ENCODE measurements at places on chromosomes 3 and 15.

DNA sequence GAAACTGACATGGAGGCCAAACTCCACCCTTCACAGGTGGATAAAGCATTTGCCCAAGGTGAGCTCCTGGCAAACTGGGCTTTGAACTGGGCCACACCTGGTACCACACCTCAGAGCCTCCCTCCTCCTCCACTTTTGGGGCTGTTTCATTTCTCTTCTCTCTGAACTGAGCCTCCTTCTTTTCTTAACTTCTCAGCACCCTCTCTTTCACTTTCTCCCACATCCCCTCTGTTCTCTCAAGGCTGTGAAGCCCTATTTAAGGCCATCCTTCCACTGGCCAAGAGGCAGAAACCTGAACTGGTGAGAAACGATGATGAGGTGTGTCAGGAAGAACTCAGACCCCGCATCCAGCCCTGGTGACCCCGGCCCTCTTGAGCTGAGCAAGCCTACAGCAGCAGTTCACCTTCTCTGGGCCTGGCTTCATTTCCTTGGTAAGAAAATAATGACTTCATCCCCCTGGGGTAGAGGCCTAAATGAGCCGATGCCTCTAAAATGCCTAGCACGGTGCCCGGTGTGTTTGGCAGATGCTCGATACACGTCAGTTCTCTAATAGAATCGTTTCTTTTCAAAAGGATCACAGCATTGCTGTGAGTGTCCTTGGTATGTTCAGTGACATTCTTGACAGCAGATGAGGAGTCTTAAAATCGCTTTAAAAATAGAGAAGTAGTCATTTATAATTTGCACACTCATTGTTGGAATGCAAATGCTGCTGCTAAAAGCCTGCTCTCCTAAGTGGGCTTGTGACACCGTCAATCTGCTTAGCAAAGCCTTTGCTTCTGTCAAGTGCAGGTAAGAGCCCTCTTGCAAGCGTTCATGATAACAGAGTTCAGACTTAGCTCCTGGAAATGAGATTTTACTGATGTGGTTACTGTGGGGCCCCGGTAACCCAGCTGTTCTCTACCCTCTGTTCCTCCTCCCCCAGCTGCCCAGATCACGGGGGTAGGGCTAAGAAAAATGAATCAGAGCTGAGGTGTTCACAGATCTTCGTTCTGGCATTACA is 97.7 kb upstream of the ATP2B2 start:
- DNase-seq: peak; percentile 96

GRCh38 chr3:64741341-64741740 is 53.5 kb upstream of the ADAMTS9 start:
- no peak for DNase-seq

- DNase-seq: no peak
Measured at GRCh38 chr3:4977001-4977852, 2.0 kb upstream of the BHLHE40 start.

DNA sequence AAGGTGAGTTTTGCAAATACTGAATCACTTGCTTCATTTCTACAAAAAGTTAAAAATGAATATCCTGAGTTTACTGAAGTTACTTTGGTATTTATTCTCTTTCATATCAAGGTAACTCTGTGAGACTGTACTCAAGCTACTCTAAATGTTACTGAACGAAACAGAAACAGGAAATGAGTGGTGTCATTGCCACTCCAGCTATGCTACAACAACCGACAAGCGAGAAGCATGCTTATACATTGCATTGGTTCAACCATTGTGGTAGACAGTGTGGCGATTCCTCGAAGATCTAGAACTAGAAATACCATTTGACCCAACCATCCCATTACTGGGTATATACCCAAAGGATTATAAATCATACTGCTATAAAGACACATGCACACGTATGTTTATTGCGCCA is 313.2 kb upstream of the THBS1 start:
- DNase-seq: no peak

GRCh38 chr3:13572926-13573623 is 24.1 kb downstream of the FBLN2 start:
- no peak for DNase-seq

DNA sequence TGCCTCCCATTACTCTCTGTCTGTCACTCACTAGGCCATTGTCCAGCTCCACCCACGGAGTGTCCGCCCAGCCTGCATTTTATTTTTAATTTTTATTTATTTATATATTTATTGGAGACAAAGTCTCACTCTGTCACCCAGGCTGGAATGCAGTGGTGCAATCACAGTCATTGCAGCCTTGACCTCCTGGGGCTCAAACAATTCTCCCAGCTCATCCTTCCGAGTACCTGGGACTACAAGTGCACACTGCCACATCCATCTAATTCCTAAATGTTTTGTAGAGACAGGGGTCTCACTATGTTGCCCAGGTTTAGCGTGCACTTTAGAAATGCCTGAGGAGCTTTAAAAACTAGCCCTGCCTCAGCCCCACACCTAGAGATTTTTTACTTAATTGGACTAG is 141.5 kb downstream of the LIPC start:
- DNase-seq: no peak

DNA sequence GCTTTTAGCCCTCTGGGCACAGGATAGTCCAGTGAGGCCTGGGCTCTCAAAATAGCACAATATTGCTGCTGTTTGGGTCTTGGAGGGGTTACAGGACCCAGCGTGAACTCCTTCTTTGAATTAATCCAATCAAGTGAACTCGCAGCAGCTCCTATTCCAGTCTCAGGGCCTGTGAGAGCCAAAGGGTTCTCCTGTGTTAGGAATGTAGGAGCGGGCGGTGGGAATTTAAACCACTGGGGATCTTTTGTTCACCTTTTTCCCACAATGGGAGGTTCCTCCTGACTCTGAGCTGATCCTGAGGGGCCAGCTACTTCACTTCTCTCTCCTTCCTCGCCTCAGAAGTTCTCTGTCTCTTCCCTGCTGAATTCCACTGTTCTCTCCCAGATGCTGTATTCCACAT is 504.0 kb downstream of the UNC13C start:
- no peak for DNase-seq

GRCh38 chr3:122063908-122064307 is 8.7 kb downstream of the CD86 start:
- DNase-seq: no peak

DNA sequence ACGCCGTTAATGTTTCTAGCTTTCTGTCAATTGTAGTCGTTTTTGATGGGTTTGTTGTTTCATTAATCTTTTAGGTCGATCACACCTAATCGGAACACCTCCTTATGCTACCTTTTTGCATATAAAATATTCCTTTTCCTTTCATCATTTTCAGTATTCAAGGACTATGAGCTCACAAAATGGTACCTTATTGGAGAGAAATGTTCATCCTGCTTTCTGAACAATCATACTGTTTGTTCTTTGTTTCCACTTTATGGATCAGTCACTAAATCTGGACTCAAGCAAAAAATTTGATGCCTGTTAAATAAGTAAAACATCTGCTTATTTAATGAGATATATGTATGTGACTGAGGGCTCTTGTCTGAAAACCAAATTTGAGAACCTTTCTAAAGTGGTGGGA is 1.1 kb downstream of the KIF15 start:
- DNase-seq: no peak

DNA sequence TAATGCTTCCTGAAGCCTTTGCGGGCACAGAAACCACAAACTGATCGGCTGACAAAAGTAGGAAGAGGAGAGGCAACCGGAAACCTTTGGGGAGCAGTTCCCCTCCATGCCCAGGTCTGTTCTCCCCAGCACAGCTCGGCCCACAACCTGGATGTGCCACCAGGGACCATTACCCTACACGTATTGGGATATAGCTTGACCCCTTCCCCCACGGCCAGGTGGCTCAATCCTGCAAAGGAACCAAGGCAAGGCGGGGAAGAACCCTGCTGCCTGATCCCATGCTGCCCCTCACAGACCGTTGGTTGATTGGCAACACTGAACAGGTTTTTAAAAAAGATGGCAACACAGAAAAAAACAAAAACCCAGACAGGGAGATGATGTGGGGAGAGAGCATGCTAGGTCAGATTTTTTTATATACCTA is 19.7 kb upstream of the TCAIM start:
- DNase-seq: peak; percentile 31

- DNase-seq: no peak
Measured at GRCh38 chr3:127394031-127394430, 106.2 kb upstream of the PRR20G start.

GRCh38 chr3:78494851-78495250 is 1272.9 kb downstream of the ROBO1 start:
- DNase-seq: no peak

DNA sequence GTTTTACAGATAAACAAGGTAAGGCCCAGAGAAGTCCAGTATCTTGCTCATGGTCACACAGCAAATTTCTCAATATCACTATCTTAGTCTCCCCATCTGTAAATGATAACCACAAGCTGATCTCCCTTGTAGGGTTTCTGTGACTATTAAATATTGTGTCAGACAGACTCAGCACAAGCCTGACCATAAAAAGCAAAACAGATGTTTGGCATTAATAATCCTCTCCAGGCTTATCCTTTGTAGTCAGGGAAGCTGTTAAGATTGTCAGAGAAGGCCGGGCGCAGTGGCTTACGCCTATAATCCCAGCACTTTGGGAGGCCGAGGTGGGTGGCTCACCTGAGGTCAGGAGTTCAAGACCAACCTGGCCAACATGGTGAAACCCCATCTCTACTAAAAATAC is 173.2 kb upstream of the PRICKLE2 start:
- DNase-seq: peak; percentile 75

DNA sequence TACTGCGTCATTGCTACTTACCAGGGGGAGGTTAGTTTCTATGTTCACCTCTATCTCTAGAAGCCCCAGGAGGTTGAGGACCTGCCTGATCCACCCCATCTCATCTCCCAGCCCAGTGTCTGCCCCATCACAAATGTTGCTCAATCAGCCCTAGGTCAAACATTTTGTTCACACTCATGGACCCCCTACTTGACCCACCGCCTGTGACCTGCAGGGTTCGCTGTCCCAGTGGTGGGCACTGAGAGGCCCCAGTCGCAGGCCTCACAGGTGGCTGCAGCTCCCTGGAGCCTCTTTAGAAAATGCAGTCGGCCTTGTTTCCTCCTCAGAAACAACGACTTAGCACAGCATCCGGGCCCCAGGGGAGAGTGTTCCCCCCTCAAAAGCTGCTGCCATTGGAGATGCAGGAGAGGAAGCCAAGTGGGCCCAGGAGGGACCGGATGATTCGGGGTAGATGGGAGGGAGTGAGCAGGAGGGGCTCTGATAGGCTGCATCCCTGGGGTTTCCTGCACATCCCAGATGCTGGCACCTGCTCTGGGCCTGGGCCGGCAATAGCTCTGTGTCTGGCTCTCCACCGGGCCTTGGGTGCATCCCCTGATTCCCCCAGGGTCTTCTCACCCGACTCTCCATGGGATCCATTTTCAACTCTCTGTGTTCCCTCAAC is 18.4 kb upstream of the INSYN1 start:
- no peak for DNase-seq
